ENCODE measurements at places on chromosomes 1 and 21.

- DNase-seq: no peak
Observed at GRCh38 chr1:34113362-34113761, 51.7 kb downstream of the CSMD2 start.

DNA sequence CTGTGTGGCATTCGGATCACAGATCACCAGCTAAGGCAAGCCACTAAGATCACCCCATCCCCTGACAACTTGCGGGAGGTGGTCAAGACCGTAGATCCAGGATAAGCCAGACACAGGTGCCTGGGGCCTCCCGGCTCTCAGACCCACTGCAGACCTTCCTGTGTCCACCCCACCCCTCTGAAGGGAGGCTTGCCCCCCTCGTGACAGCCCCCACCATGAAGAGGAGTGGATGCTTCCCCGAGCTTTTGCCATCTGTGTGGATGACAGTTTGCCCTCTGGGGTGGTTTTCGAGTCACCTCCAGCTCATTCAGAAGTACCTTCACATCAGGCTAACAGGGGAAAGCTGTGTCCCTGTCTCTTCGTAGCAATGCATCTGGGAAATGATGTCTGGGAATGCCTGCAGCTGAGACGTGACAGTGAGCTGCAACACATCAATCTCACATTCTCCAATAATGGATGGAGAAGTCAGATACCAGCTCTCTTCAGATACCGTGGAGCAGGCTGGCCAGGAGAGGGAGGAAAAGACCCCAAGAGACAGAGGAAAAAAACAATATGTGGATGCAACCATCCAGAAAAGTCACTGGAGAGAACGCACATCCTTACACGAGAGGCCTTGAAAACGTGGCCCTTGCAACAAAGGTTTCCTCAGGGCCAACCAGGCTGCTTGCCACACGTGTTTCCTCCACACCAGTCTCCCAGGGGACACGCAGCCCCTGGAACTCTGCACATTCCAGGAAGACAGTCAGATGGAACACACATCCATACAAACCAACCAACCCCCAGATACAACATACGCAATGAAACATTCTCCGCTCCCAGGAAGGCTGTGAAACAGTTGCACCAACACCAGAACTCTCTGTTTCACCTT is 20.4 kb upstream of the FHAD1 start:
- DNase-seq: no peak

GRCh38 chr1:110203021-110203661 is 7.0 kb upstream of the KCNC4 start:
- peak; percentile 57 for DNase-seq

DNA sequence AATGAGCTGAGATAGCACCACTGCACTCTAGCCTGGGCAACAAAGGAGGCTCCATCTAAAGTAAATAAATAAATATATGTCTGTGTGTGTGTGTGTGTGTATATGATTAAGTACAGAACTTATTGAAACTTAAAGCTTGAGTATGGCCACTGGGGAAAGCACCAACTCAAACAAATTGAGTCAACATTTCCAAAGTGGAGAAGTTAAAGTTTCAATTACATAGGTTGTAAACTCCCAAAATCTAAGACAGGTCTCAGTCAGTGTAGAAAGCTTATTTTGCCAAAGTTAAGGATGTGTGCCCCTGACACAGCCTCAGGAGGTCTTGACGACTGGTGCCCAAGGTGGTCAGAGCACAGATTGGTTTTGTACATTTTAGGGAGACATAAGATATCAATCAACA is 458.9 kb upstream of the RGS18 start:
- no peak for DNase-seq

DNA sequence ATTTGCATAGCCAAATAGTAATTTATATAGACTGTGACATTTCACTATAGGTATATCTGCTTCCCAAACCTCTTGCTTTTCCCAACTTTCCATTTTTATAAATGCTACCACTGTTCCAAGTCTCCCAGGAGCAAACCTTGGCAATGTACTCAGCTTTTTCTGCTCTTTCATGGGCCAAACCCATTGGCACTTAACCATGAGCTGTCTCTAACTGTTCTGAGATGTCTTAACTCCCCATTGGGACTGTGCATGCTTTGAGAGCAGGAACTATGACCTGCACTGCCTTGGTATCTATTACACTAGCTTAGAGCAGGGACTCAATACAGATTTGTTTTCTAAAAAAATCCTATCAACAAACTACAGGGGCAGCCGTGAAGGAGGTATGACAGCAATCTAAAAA is 22.5 kb upstream of the KHDRBS1 start:
- DNase-seq: no peak

DNA sequence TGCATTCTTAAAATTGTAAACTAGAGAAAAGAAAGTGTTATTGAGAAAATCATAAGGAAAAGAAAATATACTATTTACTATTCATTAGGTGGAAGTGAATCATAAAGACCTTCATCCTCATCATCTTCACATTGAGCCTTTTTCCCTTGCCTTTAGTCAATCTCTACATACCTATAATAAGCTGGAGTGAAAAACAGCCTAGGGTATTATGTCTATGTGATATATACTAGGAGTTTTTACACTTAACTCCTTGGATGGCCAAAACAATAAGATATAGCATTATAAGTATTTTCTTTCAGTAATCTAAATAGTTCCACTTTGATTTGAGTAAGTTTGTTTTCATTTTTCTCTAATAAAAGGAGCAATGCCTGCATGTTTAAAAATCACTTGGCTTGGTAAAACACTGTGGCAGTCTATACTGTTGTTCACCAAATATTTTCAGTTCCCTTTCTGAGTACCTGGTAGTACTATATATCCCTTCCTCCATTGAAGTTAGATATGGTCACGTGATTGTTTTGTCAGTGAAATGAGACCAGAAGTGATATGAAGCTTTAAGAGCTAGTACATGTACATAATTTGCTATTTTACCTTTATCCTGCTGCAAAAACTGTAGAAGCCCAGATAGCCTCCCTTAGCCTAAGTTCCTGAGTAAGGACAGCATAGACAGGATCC is 78.3 kb downstream of the CLEC20A start:
- DNase-seq: no peak

DNA sequence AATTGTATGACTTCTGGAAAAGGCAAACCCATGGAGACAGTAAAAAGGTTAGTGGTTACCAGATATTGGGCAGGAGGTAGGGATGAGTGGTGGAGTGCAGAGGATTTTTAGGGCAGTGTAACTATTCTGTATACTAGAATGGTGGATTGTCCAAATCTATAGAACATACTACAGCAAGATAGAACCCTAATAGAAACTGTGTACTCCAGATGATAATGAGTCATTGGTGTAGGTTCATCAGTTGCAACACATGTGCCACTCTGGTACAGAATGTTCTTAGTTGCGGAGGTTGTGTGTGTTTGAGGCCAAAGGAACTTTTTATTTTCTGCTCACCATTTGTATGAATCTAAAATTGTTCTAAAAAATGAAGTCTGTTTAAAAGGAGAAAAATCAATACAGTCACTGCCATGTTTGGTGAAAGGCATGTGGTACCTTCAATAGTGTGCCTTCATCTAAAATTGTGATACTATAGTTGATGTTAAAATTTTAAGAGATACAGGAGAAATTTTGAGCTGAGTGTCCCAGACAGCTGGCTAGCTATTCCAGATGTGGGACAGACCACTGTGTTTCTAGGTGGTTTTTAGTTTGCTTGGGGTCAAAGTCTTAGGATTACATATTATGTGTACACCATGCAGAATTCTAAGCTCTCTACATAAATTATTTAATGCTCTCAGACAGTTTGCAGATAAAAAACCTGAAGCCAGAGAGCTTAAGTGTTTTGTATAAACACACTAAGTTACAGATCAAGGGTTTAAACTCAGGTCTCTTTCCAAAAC is 150.5 kb downstream of the RPS6KC1 start:
- no peak for DNase-seq

- no peak for DNase-seq
Observed at GRCh38 chr1:92951141-92951582, 10.1 kb downstream of the DIPK1A start.

GRCh38 chr1:10662824-10663677 is 133.4 kb downstream of the CASZ1 start:
- no peak for DNase-seq

DNA sequence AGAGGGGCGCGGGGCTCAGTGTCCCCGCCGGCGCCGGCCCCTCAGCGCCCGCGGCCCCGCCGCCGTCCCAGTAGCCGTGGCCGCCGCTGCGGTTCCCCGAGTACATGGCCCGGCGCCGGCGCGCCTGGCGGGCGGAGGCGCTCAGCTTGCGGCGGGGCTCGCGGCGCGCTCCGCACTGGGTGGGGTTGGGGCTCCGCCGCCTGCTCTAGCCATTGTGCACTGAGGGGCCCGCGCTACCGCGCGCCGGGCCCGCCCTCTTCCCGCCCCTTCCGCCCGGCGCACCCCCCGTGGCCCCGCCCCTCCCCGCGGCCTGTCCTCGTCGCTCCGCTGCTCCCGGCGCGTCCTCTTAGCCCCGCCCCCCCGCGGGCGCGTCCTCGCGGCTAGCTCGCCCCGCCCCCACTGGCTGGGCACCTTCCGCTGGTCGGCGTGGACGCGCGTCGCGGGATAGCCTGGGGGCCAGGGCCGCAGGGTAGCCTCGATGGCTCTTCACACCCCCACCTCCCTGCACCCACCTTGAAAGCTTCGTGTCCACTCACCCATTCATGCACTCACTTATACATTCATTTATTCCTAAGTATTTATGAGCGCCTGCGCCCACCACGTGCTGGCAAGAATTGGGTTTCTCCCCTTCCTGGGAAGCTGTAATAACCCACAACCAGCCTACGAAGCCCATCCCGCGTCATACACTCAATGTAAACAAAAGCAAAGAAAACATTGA is at the start of the genes CHML and OPN3:
Gene CHML, minus strand, starts transcription at position 221 of the 718 bp plus-strand sequence. CDS start 4,603 bp downstream, outside the sequence.
Gene OPN3, minus strand, starts transcription at position 221 of the 718 bp plus-strand sequence. Its CDS starts 115 bp downstream, at position 106.
- peak; percentile 93 for DNase-seq

- no peak for DNase-seq
Observed at GRCh38 chr1:53730224-53730865, 8.6 kb downstream of the GLIS1 start.

DNA sequence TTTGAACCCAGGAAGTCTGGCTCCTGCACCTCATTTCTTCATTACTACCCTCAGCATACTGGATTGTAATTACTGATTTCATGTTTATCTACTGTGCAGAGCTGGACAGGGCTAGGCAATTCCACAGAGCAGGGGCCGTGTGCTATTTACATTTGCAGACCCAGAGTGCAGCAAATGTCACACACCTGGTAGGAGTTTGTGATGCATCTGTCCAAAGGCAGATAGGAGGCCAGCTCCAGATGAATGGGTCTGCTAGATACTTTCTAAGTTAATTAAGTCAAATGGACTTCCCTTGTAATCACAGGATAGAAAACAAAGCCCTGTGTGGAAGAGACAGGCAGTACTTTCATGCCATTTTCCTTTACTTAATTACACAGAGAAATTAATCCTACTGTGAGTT is 46.2 kb downstream of the PGBD5 start:
- DNase-seq: peak; percentile 57

- no peak for DNase-seq
Observed at GRCh38 chr1:211715971-211716370, 40.5 kb upstream of the NEK2 start.

DNA sequence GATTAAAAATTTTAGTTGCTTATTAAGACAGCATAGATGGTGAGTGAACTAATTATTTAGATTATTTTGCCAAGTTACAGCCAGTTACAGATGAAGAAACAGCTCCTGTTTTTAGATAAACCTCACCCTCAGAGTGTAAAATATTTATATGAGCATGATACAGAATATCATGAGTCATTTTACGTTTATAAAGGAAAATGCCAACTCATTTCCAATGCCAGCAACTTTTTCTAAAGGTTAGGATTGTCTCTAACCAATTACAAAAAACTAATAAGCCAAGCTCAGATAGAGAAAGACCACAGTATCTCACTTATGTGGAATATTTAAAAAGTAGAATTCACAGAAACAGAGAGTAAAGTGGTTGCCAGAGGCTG is 590.1 kb downstream of the LTN1 start:
- DNase-seq: no peak

DNA sequence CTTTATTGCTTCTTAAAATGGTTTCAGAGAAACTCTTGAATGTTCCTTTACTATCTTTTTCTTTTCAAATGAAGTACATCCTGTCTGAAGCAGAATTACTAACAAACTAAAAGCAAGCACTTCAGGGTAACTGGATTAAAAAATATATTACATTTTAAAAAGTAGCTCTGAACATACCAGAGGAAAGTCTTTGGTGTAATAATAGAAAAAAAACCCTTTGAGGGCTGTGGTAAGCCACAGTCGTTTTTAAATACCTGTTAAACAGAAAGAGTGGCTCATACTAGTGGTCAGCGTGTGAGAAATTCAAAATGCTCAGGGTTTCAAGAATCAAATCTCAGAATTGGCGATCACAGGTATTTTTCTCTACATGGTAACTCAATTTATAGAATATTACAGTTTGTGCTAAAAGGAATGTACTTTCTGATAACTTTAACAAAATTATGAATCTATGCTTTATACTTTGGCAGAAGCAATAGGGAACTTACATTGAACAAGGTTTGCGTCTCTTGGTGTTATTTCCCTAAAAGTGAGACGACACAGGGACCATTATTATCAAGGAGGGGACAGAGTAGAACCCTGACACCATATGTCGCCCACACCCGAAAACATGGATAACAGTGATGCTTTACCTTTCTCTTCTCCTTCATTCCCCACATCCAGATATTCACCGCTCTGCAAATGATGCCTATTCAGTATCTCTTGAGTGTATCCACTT is 97.0 kb upstream of the DPH5 start:
- DNase-seq: no peak

DNA sequence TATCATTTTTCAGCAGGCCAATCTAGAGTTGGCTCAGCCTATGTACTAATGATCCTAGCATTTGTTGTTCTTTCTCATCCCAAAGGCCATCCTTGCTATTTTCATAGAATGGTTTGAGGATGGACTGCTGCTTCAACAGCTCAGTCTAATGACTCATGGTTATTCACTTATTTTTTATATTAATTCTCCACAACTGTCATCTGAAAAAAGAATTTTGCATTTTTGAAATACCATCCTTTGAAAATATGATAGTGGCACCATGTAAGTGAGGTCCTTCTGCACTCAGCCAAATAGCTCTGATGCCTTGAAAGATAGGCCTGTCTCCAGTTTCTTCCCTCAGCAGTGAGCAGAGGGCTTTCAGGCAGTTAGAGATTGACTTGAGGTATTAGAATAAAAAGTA is 377.5 kb downstream of the LMO4 start:
- no peak for DNase-seq

DNA sequence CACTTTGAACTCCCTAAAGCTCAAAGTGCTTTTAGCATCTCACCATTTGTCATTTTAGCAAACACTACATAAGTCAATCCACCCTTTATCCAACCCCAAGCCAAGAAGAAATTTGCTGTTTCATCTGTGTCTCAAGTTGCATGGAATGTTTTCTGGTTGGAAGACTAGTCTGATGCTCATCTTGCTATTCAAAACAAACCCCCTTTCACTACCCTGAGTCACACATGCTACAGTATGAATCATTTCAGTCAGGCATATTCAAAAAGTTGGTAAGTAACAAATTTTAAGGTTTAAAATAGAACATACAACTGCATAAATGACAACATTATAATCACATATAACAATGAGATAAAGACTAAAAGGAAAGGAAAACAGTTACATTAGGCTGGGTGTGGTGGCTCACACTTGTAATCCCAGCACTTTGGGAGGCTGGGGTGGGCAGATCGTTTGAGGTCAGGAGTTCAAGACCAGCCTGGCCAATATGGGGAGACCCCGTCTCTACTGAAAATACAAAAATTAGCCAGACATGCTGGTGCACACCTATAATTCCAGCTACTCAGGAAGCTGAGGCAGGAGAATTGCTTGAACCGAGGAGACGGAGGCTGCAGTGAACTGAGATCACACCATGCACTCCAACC is 38.7 kb downstream of the DSTYK start:
- no peak for DNase-seq

Data from NCI-H1417 (cell line).